ENCODE measurements at places on chromosomes 16 and 17.
A peak's percentile ranks its signal among the peaks of the same experiment; 100 is the strongest.

GRCh38 chr17:12097326-12097725 is 76.6 kb downstream of the MAP2K4 start:
- no peak for DNase-seq

- no peak for DNase-seq
Observed at GRCh38 chr17:78263063-78263735, 31.8 kb downstream of the TMEM235 start.

DNA sequence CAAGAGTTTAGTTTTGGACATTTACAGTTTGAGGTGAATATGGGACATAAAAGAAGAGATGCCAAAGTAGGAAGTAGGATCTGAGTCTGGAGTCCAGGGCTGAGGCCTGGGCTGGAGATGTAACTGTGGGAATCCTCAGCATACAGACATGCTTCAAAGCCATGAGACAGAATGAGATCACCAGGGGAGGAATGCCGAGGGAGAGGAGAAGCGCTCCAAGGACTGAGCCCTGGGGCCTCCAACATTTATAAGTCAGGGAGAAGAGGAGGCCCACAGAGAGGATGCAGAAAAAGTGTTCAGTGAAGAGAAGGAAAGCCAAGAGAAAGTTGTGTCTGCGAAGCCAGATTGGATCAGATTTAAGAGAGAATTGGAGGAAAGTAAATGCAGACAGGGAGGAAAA is 277.5 kb upstream of the MYOCD start:
- DNase-seq = no peak

GRCh38 chr16:66911112-66911511 is 7.6 kb downstream of the CDH16 start:
- no peak for DNase-seq

GRCh38 chr17:80503921-80504320 is 27.5 kb upstream of the NPTX1 start:
- DNase-seq = no peak

DNA sequence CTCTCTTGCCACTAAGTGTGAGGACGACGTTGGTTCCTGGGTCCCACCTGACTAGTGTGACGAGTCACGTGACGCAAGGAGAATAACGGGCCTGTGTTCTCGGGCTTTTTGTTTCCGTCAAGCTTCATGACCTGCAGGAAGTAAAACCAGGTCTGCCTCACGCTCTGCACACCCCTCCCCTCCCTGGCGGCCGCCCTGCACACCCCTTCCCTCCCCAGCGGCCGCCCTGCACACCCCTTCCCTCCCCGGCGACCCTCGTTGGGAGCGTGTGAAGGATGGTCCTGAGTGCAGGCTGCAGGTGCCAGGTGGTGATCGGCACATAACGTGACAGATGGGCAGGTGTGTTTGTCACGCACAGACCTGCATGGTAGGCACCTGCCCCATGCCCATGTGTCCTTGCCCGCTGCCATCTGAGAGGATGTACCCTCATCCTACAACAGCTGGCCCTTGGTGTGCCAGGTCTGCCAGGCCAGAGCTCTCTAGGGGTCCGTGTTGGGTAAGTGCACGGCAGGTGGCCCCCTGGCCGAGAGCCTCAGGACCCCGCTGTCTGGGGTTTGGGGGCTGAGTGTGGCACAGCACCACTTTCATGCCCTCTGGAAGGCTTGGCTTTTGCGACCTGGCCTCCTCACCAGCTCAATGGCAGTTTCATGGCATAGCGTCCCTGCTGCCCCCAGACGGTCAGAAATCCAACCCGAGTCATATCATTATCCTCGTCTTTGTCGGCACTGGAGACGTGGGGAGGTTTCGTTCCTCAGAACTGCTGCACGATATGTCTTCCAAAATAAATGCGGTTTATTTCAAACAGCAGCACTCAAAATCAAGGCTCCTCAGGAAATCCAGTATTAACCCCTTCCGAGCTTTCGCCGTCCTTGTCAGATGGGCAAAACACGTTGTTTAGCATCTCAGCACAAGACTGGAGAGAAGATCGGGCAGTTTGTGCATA is 191.8 kb upstream of the CHMP6 start:
- no peak for DNase-seq

GRCh38 chr17:48283411-48283810 is 146.6 kb downstream of the SKAP1 start:
- DNase-seq = no peak

DNA sequence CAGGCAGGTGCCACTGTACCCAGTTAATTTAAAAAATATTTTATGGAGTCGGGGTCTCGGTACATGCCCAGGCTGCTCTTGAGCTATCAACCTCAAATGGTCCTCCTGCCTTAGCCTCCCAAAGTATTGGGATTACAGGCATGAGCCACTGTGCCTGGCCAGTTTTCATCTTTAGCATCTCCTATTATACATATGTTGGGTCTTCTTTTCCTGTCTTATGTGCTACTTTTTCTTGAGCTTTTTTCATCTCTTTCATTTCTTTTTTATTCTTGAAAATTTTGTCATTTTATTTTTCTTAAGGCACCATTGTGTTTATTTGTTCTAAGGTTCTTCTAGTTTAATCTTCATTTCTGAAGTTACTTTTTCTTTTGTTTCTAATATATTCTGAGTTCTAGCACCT is 20.7 kb downstream of the BANP start:
- no peak for DNase-seq

DNA sequence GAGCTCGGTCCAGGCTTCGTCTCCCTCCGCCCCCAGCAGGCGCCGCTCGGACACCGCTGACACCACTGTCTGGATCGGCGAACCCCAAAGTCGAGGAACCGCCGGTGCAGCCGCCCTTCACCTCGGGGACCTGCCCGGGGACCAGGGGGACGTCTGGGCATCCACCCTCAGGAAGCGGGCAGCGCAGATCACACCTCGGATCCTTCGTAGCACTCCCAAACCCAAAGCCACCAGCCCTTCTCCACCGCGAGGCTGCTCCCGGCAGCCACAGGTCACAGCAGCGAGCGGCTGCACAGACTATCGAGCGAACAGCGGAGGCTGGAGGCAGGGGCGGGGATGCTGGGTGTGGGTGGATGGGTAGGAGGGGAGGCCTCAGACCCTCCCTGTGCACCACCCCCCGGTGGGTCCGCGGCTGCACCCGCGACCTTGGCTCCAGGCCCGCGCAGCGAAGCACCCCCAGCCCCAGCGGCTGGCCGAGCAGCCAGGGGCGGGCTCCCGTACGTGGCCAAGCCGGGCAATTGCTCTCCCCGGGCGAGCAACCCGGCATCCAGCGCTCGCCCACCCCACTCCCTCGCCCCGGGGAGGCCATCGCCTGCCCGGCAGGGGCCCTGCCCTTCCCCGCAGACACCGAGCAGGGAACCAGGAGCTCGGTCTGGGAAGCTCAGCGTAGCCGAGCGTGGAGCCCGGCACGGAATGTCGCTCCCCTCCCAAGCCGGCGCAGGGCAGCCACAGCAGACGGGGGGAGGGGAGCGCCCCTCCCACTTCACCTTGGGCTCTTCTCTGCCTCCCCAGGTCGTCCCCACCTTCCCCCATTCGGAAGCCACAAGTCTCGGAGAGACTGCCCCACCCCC is 1.0 kb downstream of the SDK2 start:
- DNase-seq = no peak

DNA sequence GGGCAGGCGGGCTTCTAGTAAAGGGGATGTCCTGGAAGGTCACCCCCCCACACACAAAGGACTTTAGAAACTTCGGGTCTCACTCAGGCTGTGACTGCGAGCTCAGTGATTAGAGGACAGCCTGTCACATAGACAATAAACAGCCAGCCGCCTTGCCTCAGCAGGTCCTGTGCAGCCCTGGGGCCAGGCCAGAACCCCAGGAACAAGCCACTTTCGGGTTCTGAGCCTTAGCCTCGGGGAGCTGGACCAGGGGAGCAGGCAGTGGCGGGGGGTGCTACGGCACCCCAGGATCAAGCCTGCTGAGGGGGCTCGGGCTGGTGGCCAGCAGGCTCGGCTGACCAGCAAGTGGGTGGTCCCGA is 1.1 kb downstream of the GAS7 start:
- no peak for DNase-seq

- no peak for DNase-seq
Observed at GRCh38 chr17:60149691-60150582, at the start of gene CA4. Gene CA4, plus strand, starts transcription at chr17:60149973. Its CDS starts 62 bp downstream, at chr17:60150035.

DNA sequence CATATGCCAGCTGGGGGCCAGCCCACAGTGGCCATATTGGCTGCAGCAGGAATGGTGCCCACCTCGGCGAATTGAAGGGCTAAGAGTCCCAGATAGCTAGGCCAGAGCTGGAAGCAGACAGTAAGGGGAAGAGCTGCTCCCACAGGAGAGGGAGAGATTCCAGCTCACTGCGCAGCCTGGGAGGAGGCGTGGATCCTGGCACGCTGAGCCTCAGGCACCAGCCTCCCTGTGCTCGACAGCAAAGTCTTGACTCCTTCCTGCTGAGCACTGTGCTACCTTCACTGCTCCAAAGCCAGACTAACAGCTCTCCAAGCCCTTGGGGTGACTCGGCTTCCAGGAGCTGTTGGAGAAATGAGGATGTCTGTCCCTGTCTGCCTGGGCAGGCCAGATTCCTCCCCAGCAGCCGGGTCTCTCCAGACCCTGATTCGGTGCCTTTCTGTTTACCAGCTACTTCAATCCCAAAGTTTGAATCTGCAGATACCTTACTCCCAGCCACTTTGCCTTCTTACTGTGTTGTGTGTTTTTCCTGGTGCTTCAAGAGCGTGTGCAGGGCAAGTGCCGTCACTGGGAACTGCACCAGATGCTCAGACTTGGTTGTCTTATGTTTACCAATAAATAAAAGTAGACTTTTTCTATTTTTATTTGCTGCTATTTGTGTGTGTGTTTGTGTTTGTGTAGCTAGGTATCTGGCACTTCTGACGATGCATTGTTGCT is 9.1 kb downstream of the CBX2 start:
- DNase-seq = no peak

DNA sequence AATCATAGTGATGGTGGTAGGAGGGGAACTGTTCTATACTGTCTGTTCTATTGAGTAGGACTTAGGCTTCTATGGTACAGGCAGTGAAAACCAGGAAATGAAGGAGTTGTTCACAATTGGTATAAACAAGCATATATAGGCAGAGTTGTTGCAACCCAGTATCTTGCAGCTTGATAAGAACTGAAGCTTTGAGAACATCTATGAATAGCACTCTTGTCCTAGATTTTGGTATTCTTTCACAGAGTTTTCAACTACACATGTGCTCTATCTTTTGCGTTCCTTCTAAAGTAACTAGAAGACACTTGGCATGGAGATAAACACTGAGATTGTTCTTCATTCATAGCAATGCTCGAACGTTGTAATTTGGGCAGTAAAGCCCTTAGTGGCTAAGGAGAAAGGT is 91.8 kb downstream of the KCNJ2 start:
- no peak for DNase-seq

DNA sequence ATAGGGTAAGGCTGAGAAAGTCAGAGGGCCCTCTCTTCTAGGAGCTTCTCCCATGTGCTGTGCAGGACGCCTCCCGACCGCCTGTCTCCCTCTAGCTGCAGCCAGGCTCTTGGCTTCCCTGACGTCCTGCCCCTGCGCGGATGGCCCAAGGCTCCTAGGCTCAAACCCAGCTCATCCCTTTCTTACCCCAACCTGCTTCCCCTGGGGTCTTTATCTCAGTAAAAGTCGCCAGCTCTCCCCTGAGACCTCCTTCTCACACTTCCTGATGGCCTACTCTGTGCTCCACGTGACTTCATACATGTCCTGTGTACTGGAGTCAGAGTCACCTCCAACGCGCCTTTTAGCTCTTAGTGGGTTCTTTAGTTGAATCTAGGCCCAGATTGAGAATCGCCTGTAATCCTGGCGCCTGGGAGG is 1.1 kb upstream of the ZNF747 start:
- peak; percentile 83 for DNase-seq

- no peak for DNase-seq
Observed at GRCh38 chr16:71501547-71501946, 12.4 kb upstream of the ZNF19 start.

- DNase-seq = no peak
Observed at GRCh38 chr17:81867991-81868673, 3.0 kb downstream of the ARHGDIA start.

- peak; percentile 61 for DNase-seq
Observed at GRCh38 chr17:57284984-57285646, 28.8 kb downstream of the MSI2 start.

- DNase-seq = no peak
Observed at GRCh38 chr17:14080847-14081251, 11.5 kb downstream of the COX10 start.

- DNase-seq = no peak
Observed at GRCh38 chr17:82985428-82985805, 94.0 kb upstream of the METRNL start.

DNA sequence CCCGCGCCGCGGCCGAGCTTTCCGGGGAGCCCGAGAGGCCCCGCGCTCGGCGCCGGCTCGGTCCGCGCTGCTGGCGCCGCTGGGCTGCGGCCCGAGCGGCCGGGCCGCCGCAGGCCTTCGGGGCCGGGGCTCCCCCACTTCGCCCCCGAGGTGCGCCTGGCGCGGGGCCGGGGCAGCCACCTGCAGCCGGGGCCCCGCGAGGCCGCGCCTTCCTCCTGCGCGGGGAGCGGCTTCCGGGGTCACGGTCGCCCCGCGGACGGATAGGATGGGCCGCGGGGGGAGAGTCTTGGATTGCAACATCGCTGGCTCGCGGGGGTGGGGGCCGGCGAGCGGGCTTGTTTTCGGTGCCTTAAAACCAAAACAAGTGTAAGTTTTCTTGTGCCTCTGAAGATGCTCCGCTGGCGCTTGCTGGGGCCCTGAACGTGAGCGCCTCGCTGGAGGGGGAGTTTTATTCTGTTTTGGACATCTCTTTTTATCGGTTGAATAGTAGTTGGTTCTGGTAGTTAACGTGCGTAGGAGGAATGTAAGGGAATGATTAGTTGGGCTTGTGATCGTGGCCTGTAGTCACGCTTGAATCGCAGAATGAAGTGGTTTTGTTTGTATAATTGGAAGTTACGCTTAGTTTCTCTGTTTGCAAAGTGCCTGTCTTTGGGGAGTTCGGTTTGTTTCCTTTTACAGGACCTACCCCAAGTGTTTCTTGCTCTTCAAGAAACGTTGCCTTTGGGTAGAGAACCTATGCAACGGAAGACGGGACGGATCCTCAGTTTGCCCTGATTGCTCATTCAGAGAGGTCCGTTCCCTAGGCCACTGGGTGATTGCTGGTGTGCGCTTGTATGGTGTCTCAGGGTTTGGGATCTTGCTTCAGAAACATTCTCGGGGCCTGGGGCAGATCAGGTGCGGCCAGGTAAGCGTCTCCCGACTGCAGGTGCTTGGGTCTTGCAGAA is 724 bp downstream of the UBE2I start:
- DNase-seq = no peak

DNA sequence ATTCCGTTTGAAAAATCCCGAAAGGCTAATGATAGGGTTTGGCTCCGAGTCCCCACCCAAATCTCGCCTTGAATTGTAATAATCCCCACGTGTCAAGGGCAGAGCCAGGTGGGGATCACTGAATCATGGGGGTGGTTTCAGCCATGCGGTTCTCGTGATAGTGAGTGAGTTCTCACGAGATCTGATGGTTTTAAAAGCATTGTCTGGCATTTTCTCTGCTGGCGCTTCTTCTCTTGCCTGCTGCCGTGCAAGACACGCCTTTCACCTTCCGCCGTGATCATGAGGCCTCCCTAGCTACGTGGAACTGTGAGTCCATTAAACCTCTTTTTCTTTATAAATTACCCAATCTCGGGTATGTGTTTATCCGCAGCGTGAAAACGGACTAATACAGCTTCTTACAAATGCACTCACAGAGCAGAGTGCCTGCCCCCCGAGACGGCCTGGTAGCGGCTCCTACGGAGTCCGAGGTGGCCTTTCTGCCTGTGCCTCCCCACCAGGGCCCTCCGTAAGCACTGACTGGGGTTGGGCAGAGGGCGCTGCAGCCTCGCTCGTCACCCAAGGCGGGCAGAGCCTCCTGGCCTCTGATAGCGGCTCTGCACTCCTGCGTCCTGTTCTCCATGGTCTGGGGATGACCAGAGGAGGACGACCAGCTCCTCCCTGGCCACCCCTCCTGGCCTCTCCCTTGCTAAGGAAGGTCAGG is 131.7 kb downstream of the FOXL1 start:
- DNase-seq = no peak

- no peak for DNase-seq
Observed at GRCh38 chr17:74249590-74250270, 24.3 kb upstream of the DNAI2 start.

Measured in GM10248 (cell line).